NCI-H1092 treated with DMSO at 0.1 percent for 48 hours (cell line): ENCODE measurements at places on chromosomes 12 and 14.

- no peak for DNase-seq
Observed at GRCh38 chr12:129372876-129373275, 519.6 kb downstream of the GLT1D1 start.

DNA sequence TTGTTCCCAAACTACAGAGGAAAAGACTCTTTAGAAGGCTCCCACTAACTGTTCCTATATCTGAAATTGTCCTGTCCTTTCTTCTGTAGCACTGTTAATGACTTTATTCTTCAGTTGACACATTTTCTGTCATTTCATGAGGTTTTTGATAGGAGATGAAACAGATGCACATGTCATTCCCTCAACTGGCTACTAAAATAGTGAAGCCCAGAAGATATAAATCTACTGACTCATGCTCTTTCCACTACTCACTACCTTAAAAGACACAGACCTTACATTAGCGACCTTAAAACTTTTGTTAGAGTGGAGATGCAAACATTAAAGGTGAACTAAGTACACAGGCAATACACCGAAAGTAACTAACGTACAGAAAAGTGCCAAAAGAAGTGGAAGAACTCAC is 59.5 kb upstream of the ANKS1B start:
- DNase-seq = no peak

DNA sequence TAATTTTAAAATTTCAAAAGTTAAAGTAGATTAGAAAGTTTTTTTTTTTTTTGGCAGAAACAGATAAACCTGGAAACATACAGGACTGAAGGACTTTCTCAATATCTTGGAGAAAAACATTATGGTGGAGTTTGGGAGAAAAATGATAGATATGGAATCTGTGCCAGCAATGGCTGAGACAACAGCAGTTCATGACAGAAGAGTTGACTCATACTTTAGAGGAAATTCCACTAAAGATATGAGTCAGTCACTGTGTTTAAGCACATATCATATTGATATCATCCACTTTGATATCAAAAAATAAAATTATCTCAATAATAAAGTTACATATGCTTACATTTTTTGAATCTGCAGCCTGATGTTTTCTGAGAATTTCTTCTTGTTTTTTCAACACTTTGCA is 193.9 kb upstream of the OR4E1 start:
- no peak for DNase-seq

- no peak for DNase-seq
Observed at GRCh38 chr12:2633176-2633824, 161.5 kb upstream of the FKBP4 start.

DNA sequence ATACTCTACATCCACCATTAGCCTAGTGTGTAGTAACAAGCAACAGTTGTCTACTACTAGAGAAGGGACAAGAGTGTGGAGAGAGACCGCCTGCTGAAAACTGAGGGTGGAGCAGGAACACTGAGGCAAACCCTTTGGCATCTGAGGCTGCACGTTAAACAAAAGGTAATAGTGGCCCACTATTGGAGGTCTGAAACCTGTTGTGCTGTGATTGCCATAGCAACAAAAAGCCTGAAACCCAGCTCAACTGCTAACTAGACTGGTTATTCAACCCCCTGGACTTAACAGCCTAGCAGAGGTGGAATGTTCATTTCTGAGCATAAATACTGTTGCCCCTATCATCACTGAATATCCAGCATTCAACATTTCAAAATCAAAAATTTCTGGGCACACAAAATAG is 43.0 kb downstream of the PPP4R4 start:
- DNase-seq = no peak

GRCh38 chr12:71128191-71128788 is 29.5 kb downstream of the TSPAN8 start:
- no peak for DNase-seq

DNA sequence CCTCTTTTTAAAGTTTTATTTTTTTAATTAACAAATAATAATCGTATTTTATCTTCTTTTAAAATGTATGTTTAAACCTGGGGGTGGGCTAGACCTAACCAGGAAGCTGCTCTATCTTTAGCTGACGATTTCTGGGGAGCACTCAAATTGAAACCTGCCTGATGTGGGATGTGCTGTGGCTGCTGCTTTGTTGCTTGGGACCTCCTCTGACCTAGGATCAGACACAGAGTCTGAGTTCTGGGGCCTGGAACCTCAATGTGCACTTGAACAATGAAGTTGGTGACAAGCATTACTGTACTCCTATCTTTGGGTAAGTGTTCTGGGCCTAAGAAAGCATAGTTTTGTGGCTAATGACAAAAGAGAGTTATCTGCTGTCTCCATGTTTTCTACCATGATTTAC is 386.7 kb downstream of the DAD1 start:
- DNase-seq = no peak

GRCh38 chr12:65367396-65367795 is 88.9 kb downstream of the MSRB3 start:
- DNase-seq = no peak

DNA sequence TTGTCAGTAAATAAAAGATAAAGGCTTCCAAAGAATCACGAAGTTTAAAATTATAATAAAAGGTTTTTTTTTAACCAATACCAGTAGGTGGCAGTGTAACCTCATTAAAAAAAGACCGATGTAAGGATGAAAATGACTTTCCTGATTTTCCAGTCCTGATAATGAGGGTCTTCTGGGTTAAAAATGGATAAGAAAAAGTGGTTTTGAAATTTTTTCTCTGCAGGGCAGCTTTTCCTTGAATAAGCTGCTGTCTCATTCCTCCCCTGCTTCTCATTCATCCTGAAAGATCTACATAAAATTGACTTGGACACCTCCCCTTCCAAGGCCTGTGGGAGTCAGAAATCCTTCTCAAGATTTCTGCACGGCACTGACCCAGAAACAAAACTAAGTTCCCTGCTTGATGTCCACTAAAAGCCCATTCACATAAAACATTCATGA is 58.9 kb upstream of the FBXO33 start:
- peak; percentile 70 for DNase-seq

GRCh38 chr12:120659151-120659525 is 18.7 kb downstream of the CABP1 start:
- no peak for DNase-seq
